NCI-H526 treated with DMSO at 0.1 percent for 48 hours (cell line): ENCODE measurements at places on chromosomes 3 and 15.

DNA sequence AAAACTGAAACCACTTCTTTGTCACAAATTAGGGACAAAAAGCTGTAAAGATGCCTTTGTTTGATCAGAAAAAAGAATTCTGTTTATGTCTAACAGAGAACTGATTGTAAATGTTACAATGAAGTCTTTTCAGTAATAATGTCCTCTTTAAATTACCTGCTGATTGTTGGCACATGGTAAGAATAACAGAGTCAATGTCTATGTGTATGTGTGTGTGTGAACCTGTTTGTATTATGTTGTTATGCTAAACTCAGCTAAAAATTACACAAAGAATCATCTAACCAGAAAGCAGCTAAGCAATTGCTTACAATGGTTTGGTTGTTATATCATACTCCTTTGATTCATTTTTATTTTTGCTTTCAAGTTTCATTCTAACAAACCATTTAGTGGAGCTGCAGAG, 159.1 kb upstream of the PDZRN3 start:
- DNase-seq = no peak

- no peak for DNase-seq
Measured at GRCh38 chr15:81534124-81534523, 160.1 kb upstream of the TMC3 start.

DNA sequence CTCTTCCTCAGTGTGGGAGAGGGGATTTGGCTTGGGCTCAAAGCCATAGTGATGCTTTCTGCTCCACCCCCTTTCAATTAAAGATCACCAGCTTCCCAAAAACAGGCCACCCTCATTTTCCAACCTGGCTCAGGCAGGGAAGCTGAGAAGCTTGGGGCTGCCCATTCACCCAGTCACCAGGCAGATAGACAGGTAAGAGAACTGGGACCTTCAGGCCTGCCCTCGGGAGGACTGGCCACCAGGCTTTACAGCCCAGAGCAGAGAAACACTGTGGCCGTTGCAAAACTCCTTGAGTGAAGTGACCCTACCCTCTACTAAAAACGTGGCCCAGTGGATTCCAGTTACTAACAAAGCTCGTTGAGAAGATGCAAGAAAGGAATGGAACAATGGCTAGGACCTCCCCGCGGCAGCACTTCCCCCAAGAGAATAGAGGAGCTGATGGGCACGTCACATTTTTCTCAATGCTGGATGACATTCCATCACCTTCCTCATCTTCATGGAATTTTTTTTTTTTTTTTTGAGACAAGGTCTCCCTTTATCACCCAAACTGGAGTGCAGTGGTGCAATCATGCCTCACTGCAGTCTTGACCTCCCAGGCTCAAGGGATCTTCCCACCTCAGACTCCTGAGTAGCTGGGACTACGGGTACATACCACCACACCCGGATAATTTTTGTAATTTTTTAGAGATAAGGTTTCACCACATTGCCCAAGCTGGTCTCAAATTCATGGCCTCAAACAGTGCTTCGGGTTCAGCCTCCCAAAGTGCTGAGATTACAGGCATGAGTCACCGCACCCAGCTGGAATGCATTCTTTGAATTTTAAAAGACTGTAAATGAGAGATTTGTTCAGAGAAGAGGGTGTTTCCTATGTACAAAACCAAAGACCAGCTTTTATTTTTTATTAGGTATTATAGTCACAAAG, 37.9 kb downstream of the LIPC start:
- no peak for DNase-seq

DNA sequence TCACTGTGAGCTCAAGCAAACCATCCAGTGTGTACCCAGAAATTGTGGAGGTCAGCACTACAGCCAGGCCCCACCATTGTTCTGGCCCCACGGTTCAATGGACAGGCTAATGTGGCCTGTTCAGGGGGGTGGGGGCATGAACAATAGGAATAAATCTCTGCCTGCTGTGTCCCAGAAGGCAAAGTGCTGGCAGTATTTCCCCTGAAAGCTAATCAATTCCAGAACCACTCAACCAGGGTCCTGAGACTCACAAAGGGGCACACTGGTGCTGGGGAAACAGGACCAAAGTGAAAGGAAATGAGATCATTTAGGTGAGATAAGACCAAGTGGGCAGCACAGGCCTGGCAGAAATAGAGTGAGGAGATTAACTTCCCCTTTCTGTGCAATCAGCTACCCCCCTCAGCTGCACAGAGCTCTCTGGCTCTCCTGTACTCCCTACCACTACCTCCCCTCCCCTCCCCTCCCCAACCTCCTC, 11.5 kb downstream of the CRYGS start:
- no peak for DNase-seq

- no peak for DNase-seq
Measured at GRCh38 chr3:46700772-46701171, 420 bp upstream of the TMIE start.

GRCh38 chr15:91841861-91842260, 11.6 kb upstream of the SLCO3A1 start:
- no peak for DNase-seq

- no peak for DNase-seq
Measured at GRCh38 chr3:112095731-112096130, 9.5 kb downstream of the C3orf52 start.

GRCh38 chr3:113287111-113287802, 75.9 kb downstream of the BOC start:
- no peak for DNase-seq

DNA sequence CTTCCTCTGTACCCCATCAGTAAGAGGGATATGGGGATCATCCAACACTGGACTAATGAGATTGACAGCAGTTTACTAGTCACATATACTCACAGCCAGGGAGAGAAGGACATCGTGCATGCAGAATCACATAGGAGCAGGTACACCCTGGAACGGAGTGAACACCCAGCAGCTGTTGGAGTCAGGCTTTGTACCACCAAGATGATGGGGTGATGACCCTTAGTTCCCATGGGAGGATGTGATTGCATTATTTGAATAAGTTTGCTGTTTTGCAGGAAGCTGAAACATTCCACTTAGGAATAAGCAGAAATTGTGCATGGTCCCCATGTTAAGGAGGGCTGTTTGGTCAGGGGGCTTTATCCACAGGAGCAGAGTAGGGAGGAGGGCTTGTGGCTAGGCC, 482.7 kb upstream of the PDZRN3 start:
- DNase-seq = no peak

DNA sequence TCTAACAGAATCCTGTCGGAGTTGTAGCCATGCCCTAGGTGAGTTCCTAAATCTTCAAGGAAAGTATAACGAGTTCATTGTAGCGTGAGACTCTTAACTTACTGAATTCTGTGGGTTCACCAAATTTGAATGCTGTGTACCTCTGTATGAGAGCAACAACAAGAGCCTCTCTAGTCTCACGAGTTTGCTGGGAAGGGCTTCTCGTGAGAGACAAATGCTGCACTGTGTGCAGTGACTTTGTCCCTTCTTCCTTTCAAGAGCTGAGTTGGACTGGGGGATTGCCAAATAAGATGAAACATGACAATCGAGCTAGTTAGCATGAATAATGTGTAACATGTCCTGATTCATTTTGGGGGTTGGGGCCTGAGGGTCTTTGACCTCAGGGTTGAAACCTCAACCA, 32.2 kb downstream of the KAT2B start:
- no peak for DNase-seq

GRCh38 chr3:156605686-156606605, 51.0 kb upstream of the SSR3 start:
- no peak for DNase-seq
